MCF 10A (cell line): ENCODE measurements at places on chromosomes 5 and 9. TPM values are rescaled to one million over a fixed set of nuclear protein-coding genes. Genes with fewer than 3 reads are reported as not detected.

GRCh38 chr5:112342389-112342788 lies 76.7 kb downstream of the EPB41L4A start:
- no peak for DNase-seq

DNA sequence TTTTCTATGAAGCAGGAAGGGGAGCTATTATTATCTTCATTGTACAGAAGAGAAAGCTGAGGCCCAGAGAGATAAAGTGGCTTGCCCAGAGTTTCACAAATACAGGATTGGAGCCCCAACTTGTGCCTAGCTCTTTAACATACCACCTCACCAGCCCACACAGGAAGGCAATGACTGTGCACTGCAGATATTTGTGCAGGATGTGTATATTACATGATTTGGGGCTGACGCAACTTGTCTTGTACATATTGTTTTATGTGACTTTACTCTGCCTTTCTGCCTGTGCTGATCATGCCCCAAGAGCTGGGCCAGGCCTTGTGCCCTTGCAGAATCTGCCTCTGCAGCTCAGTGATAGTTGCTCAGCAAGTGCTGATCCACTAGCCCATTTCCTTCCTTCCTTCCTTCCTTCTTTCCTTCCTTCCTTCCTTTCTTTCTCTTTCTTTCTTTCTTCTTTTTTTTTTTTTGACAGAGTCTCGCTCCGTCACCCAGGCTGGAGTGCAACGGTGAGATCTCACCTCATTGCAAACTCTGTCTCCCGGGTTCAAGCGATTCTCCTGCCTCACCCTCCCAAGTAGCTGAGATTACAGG lies 106.6 kb upstream of the TBCA start:
- peak; percentile 80 for DNase-seq

DNA sequence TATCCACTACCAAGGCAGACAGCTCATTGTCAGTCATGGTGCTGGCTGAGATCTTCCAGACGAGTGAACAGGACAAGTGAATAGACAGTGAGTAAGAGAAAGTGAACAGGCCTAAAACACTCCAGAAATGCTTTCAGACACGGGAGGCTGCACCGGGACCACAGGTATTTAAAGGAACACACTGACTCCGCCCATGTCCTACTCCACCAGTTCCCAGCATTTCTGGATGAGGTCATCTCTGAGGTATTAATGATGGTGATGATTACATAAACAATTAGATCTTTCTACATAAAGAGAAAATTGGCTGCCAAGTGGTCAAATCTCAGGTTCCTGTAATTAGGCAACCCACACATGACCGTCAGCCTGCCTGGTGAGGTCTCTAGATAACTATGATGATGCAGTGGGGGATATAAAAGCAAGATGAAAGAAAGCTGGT lies at the start of gene ACTBL2:
ACTBL2 (minus strand) TSS at position 141 of the 436 bp plus-strand sequence; CDS start at position 37, 104 bp downstream.
- peak; percentile 74 for DNase-seq

DNA sequence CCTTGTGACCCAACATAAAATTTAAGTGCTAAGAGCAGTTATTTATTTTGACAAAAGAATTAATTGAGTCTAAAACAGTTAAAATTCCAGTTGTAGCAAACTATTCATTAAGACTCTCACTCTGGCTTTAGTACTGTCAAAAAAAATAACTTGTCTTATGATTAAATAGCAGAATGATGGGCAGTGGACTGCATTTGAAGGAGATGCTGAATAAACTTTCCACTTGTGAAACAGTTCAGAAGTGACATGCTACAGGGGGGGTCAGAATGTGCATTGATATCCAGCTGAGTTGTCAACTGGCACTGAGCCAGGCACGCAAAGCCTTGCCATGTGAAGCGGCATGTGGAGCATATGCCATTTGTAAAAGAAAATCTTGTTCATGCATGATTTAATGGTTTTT lies 76.0 kb downstream of the FCHO2 start:
- DNase-seq: peak; percentile 78

- peak; percentile 57 for DNase-seq
These were observed 20.2 kb downstream of the COL5A1 start for GRCh38 chr9:134661791-134662142.

DNA sequence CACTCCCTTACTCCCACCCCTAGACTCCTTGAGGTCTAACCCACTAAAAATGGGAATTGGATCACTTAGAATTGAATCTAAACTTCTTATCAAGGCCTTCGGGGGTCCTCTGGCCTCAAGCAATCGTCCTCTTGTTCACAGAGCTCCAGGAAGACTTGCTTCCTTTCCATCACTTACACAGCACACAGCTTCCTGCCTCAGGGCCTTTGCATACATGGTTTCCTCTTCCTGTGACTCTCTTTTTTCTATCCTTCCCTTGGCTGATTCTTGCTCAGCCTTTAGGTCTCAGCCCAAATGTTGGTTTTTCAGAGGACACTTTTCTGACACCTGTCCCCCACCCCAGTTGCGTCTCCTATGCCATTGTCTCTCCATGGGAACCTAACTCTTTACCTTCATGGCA lies 50.0 kb upstream of the ALDH1B1 start:
- no peak for DNase-seq

GRCh38 chr9:120394058-120394669 lies 185.8 kb downstream of the CDK5RAP2 start:
- peak; percentile 93 for DNase-seq

- DNase-seq: peak; percentile 24
These were observed 87.4 kb downstream of the NRG2 start for GRCh38 chr5:139955616-139956273.

- DNase-seq: no peak
These were observed 24.9 kb downstream of the IPPK start for GRCh38 chr9:92645041-92645440.

DNA sequence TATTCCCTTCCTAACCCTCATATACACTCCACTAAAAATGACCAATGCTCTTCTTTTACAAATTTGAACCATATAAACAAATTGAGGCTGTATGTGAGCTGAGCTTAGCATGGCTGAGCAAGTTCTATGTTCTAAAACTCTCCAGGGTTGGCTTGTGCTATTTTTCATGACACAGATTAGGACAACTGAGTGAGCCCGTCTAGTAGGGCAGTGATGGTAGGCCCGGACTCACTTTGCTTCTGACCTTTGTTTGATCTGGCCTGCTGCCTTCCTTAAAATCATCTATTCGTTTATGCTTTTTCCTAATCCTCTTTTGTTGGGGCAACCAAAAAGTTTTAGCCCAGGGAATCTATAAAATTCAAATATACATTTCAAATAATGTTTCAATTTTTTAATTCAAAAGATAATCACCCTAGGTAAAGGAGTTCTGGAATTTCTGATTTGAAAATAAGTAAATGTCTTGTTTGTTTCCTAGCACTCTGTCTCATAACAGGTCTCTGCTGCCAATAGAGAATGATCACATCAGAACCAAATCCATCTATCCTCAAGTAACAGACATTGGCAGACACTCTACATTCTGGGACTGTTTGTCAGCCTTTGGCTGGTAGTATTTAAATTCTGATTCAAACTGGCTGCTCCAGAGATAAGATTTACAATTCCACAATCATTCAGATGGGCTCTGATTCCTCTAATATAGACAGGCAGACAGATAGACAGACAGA lies 217.0 kb upstream of the TARS1 start:
- no peak for DNase-seq

DNA sequence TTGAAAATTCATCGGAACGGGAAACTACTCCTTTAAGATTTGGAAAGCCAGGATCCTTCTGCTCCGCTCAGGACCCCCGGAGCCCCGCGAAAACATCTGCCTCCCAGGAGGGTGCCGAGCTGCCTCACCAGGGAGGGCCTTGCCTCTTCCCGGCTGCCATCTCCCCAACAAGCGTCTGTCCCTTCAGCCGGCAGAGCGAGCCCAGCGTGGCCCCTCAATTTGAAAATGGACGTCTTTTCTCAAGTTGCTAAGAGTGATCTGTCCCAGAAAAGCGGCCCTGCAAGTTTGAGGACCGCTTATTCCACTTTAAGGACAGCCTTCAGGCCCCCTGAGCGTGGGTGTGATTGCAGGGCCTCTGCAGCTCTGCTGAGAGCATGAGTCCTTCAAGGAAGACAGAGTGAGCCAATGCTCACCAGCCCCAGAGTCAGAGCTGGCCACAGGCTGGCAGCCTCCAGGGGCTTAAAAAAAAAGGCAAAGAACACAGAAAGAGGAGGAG lies 101.3 kb downstream of the PHF2 start:
- DNase-seq: no peak

DNA sequence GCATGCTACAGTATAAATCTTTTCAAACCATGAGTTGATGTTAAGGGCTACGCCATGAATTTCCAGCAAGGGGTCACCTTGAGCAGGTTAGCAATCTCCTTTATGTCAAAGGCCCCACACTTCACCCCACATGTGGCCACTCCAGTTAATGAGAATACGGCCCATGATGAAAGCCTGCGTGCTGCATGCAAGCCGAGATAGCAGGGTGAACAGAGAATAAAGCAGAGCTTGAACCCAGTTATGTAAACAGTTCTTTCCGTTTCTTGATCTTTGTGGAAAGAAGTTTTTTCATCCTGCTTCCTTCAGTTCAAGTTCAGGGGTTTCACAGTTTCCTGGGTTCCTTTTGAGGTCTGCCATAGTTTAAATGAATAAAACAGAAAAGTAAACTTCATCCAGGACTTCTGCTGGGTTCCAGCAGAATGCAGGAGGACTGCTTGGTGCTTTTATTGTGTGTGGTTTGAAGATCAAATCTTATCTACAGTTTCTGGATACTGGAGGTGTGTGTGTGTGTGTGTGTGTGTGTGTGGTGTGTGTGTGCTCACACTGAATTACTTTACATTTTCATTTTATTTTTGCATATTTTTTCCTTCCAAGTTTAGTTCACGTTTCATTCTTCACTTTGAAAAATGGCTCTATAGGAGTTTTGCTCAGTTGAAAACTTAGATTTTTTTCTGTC lies 87.1 kb downstream of the HMHB1 start:
- no peak for DNase-seq

DNA sequence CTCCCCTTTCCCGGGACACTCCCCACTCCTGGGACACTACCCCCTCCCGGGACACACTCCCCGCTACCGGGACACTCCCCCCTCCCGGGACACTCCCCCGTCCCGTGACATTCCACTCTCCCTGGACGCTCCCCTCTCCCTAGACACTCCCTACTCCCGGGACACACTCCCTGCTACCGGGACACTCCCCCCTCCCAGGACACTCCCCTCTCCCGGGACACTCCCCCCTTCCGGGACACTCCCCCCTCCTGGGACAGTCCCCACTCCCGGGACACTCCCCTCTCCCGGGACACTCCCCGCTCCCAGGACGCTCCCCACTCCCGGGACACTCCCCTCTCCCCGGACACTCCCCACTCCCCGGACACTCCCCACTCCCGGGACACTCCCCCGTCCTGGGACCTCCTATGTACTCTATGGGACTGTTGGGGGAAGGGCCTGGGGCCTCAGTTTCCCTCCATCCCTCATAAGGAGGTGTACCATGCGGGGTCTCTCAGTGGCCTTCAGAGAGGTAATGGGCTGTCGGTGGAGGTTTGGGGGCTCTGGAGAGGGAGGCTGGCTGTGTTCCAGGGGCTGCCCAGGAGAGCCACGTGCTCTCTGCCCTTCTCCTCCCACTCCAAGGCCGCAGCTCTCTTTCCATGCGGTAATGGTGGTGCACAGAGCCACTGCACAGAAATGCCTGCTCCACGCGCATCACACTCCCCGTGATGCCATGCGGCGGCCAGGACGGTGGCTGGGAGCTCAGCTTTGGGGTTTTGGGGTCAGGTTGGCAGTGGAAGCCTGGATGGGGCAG lies 96.2 kb downstream of the RXRA start:
- peak; percentile 54 for DNase-seq

DNA sequence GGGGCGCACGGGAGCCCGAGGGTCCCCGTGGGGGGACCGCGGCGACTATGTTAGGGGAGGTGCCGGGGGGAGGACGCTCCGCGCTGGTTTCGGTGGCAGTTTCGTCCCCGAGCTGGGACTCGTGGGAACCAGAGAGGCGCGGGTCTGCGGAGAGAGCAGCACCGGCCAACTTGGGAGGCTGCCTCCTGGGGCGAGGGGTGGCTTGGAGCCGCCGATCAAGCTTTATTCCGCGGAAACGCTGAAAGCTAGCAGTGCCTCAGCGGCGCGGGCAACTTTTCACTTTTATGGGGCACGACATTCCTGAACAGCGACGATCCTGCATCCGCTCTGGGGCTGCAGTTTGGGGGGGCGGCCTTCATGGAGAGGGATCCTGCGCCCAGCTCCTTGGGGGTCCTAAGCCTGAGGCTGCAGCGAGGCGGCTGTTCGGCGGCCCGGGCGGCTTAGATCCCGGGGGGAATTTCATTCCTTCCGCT lies 369 bp downstream of the OCLN start:
- peak; percentile 37 for DNase-seq

GRCh38 chr9:95528908-95529502 lies 12.2 kb upstream of the PTCH1 start:
- no peak for DNase-seq

DNA sequence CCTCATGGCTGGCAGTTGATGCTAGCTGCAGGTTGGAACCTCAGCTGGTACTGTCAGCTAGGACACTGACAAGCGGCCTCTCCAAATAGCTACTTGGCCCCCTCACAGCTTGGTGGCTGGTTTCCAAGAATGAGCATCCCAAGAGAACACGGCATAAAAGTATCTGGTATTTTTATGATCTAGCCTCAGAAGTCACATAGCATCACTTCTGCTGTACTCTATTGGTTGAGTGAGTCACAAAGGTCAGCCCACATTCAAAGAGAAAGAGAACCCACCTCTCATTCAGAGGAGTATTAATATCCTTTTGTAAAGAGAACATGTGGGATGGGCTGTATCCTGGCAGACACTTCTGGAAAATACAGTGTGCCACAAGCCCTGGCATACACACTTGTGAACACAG lies 6.0 kb upstream of the SIL1 start:
- no peak for DNase-seq

- DNase-seq: no peak
These were observed 28.1 kb downstream of the FAM114A2 start for GRCh38 chr5:154010660-154011059.

GRCh38 chr5:73693573-73694061 lies 67.6 kb downstream of the ARHGEF28 start:
- peak; percentile 30 for DNase-seq

- peak; percentile 52 for DNase-seq
These were observed 594 bp downstream of the FAM120A start for GRCh38 chr9:93451849-93452709.

GRCh38 chr5:130135506-130135905 lies 231.2 kb downstream of the CHSY3 start:
- peak; percentile 81 for DNase-seq

Gene FGF1
- total RNA-seq: 0.34 and 0.65 TPM in 2 replicates

Gene HSDL2
- 20.6 and 26.7 TPM in 2 replicates for total RNA-seq

Gene PCDHB10
- total RNA-seq: 1.2 and 1.4 TPM in 2 replicates

Gene CDO1
- total RNA-seq: 0.42 and 0.44 TPM in 2 replicates
